Hematopoietic multipotent progenitor cell (in vitro differentiated cells): ENCODE measurements at places on chromosomes 12 and 14. TPM values are rescaled to one million over a fixed set of nuclear protein-coding genes. Genes with fewer than 3 reads are reported as not detected.

The USP44 gene
- 0.54 TPM for total RNA-seq

The FCF1 gene
- 13.7 TPM for total RNA-seq

GRCh38 chr12:81147292-81147919 lies 69.5 kb downstream of the ACSS3 start:
- DNase-seq, result no peak

GRCh38 chr14:95274874-95275273 lies 44.8 kb downstream of the CLMN start:
- DNase-seq, result no peak

The GCN1 gene
- 71.6 TPM for total RNA-seq

DNA sequence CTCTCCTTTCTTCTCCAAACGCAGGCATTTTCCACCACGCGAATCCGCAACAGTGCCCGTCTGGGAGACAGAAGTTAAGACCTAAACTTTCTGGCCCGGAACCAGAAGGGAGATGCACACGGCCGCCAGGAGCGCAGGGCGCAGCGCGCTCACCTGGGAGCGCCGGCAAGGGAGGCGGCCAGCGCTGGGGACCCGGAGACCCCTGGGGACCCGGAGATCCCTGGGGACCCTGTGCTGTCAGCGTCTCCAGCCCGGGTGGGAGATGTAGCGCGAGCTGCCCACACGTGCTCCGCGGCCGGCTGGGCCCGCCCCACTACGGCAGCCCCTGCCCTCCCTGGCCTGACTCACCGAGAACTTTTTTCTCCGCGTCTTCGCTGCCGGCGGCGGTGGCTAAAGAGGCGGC lies 620 bp downstream of the YBX3 start:
- DNase-seq, result peak; percentile 50

- no peak for DNase-seq
Measured at GRCh38 chr12:62705846-62706245, 229.1 kb downstream of the PPM1H start.

DNA sequence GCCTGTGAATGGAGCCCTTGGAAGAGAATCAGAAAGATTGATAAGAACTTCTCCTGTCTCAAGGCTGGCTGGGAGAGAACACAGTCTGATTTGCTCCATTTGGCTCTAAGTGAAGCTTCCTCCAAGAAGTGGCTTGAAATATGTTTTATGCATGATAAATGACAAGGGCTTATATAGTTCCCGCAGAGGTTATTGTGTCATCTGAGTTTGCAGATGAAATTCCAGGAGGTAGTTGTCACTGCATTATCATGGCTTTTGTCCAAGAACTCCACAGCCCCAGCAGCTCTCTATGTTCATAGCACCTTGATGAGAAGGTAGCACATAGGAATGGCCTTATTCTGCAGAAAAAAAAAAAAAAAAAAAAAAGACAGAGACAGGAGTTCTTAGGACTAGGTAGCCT lies 108.5 kb downstream of the DACT1 start:
- no peak for DNase-seq

DNA sequence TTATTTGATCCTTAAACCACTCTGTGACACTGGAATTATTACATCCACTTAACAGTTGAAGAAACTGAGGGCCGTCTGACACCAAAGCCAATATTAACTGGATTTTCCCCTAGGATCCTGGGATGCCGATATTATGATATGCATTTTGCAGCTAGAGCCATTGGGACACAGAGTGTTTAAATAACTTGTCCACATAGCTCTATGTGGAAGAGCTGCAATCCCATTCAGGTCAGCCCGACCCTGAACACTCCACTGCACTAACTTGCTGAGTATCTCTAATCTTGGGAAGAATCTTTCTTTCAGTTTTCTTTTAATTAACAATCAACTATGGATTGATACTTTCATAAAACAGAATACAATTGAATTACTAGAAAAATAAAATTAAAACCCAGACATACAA lies 37.9 kb downstream of the RMST start:
- no peak for DNase-seq

The MYH6 gene
- total RNA-seq, result under 0.01 TPM

The EEF1AKMT3 gene
- 8.9 TPM for total RNA-seq

DNA sequence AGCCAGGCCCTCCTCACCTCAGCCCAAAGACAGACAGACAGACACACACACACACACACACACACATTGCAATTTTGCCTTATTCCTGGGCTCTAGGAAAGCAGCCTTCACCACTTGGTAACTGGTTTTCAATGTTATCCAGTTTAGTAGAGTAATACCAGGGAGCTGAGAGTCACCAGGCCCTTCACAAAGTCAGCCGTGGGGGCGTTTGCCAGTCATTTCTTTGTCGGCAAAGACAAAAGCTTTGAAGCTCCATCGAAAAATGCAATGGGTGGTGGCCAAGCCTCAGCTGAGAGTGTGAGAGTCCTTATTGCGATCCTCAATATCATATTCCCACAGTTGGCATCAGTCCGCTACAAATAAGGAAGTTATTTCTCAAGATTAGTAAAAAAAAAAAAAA lies 8.1 kb upstream of the KCNA5 start:
- no peak for DNase-seq

DNA sequence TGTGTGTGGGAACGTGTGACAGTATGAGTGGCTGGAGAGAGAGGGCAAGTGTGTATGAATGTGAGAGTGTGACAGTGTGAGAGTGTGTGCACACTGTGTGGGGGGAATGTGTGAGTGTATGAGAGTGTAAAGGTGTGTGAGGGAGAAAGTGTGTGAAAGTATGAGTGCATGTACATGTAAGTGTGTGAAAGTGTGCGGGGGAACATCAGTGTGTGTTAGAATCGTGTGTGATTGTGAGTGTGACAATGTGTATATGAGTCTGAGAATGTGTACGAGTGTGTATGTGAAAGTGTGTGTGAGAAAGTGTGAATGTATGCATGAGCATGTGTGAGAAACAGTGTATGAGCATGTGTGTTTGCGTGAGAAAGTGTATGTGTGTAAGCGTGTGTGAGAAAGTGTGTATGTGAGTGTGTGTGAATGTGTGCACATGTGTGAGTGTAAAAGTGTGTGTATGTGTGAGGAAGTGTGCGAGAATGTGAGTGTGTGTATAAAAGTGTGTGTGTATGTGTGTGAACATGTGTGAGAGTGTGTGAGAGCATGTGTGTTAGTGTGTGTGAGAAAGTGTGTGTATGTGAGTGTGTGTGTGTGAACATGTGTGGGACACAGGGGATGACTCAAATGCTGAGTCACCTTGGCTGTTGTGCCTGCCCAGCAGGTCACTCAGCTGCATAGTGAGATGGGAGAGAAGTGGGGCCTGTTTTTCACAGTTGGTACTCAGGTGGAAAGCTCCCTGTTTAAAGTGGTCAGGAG lies 220.5 kb upstream of the TBX3 start:
- no peak for DNase-seq

- no peak for DNase-seq
Measured at GRCh38 chr12:58341791-58342190, 400.4 kb downstream of the ATP23 start.

The TSPAN19 gene
- not detected for total RNA-seq

- DNase-seq, result no peak
Measured at GRCh38 chr12:129076441-129077320, 223.4 kb downstream of the GLT1D1 start.

The TSPAN8 gene
- total RNA-seq, result not detected

The EML5 gene
- total RNA-seq, result 0.54 TPM

DNA sequence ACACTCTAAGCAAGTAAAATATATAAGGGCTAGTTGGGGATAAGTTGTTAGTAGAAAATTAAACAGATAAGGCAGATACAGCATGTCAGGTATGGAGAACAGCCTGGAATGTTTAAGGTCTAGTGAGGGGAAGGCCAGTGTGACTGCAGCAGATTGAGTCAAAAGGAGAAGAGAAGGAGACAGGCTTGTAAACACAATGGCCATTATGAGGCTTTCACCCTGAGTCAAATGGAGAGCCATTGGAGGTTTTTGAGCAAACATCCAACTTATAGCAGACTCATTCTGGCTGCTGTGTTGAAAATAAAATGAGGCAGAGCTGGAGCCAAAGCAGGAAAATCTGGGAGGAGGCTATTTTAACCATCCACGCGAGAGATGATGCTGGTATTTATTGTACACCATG lies 142.0 kb downstream of the DUSP6 start:
- DNase-seq, result no peak

DNA sequence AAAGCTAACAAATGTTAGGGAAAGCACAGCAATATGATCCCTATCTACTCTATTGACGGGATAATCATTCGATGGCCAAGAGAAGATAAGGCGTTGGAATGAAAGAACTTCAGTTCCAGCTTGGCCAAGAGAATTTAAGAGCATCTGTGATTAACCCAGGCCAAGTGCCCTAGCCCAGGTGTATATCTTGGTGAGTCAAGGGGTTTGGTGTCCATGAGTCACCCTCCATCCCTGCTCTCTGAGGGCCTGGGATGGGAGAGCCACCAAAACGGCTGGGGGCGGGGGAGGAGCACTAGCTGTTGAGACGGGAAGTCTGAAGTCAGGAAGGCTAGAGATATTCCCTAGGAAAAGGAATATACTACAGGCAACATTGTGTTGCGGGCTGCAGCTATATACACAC lies 13.0 kb downstream of the TBPL2 start:
- DNase-seq, result no peak

DNA sequence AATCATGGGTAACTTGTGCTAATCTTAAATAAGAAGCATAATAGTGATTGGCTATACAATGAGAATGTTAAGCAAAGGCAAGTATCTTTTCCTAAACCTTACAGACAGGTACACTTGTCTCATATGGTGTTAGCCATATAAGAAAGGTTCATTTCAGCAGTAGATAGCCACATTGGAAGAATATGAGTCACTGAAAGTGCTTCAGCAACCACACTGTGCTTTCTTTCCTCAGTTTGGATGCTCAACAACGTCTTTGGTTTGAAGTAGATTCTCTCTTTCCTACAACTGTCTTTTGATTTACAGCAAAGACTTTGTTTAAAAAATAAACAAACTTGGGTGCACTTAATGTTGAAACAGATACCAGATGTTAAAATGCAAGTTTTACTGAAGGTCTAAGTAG lies 8.9 kb downstream of the DDHD1 start:
- DNase-seq, result no peak

The LRFN5 gene
- total RNA-seq, result under 0.01 TPM

GRCh38 chr14:76872796-76873432 lies 46.7 kb downstream of the LRRC74A start:
- DNase-seq, result no peak
